ENCODE measurements at places on chromosomes 12 and 14. TPM values are rescaled to one million over a fixed set of nuclear protein-coding genes. Genes with fewer than 3 reads are reported as not detected.
A peak's percentile ranks its signal among the peaks of the same experiment; 100 is the strongest.

The CLEC6A gene
- not detected for total RNA-seq

The MSI1 gene
- not detected for total RNA-seq

The SLC5A8 gene
- not detected for total RNA-seq

- DNase-seq = no peak
Measured at GRCh38 chr12:47102845-47103651, 23.3 kb upstream of the AMIGO2 start.

DNA sequence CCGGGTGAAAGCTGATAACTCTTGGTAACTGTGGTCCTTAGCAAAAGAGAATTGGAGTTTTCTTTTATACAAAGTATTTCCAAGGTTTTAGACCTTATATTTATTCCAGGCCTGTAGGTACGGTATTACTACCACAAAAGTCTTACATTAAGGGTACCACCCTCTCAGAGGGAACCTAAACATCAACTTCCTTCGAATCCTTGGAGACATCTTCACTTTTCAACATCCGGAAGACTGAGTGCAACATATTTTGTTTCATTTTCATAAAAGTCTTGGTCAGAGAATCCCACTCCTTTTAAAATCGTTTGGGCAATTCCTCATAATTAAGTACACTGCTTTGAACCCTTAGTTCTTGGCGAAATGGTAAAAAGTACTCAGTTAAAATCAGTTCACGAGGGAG is 1.2 kb downstream of the CNOT2 start:
- no peak for DNase-seq

GRCh38 chr14:96126783-96127271 is 77.8 kb upstream of the BDKRB2 start:
- DNase-seq = no peak

GRCh38 chr12:109888179-109889020 is 8.1 kb upstream of the GLTP start:
- DNase-seq = peak; percentile 24

GRCh38 chr12:79844693-79845092 is 90.2 kb downstream of the PPP1R12A start:
- DNase-seq = no peak

DNA sequence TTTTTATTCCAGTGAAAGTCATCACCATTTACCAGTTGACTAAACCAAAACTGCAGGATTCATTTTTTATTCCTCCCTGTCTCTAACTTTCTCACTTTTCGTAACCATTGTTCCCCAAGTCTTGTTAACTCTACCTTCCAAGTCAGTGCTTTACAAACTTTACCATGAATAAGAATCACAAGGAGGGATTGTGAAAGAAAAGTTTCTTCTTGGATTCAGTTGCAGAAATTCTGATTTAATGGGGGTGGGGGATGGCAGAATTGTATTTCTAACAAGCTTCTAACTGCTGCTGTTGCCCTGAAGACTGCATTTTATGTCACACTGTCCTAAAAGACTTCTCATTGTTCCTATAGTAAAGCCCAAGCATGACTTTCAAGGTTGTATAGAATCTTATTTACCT is 5.0 kb upstream of the RAB21 start:
- no peak for DNase-seq

DNA sequence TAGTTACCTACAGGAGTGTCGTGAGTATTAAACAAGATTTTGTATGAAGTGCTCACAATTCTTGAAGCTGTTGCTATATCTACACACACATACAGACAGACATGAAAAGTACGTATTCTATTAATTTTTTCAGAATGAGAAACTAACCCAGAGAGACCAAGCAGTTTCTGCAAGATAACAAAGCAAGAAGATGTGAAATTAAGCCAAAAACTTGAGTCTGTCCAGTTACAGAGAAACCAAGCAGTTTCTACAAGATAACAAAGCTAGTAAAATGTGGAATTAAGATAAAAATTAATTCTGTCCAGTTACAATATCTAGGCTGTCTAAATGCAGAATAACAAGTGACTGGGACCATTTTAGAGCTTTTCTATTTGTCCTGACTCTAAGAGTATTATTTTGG is 132.4 kb downstream of the ALG10B start:
- DNase-seq = no peak

DNA sequence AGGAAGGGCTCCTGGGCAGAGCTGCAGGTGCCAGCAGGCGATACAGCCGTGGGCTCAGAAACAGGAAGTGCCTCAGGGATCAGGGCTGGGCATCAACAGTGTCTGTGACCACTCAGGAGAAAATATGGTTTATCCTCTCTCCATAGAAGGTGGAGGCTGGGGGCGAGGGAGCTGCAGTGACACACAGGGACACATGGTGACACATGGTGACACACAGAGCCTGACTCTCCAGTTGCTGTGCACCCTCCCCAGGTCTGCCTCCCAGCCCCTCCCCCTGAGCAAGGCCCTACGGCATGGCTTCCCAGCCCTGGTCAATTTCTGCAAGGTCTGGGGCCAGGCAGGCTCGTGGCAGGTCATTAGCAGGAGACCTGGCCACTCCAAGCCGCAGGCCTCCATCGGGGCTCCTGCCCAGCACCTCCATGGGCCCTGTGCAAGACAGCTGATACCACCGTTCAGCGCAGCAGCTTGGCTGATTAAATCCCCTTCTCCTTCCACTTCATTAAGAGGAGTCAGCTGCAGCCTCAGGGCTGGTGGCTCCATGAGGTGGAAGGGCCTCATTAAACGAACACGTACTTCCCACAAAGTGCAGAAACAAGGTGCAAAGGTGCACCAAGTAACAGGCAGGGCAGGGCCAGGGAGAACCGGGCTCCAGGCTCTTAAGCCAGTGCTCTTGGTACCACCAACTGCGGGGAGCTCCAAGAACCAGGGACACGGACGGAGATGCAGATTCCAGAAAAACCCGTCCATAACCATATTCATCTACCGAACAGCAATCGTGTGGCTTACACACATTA is 60.7 kb downstream of the CCNK start:
- DNase-seq = no peak

DNA sequence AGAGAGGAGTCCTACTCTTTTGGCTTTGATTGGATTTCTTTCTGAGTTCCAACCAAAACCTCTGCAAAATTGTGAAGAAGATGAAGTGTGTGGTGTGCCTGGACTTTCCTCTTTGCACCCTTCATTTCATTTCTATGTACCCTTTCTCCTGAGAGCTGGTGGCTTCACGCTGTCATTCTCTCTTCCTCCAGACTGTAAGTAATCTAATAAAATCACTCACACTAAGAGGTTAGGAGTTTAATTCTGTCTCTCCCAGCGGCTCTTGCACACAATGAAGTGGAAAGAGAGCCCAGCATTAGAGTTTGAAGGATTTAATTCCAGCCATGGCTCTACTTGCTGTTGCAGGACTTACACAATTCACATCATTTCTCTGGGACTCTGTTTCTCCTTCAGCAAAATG is 37.8 kb upstream of the CRADD start:
- no peak for DNase-seq

- no peak for DNase-seq
Measured at GRCh38 chr14:76203086-76204001, 51.6 kb downstream of the GPATCH2L start.

DNA sequence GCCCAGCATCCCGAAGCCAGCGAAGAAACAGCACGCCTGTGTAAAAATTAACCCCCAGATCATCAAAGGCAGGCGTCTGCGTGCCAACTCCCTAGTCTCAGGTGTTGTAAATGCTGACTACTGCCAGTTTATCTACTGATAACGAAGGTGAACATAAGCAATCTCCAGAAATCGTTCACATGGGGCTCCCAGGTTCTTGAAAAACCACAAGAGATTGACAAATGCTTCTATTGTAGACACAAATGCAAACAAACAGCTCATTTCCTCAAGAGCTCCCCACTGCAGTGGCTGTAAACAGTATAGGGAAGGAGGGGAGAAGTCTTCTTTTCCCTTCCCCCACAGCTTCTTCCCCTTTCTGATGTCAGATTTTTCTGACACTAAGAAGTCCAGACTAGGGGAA is 5.3 kb upstream of the PLEKHG3 start:
- DNase-seq = peak; percentile 36

GRCh38 chr14:70045310-70045709 is 143.4 kb downstream of the SLC8A3 start:
- no peak for DNase-seq

DNA sequence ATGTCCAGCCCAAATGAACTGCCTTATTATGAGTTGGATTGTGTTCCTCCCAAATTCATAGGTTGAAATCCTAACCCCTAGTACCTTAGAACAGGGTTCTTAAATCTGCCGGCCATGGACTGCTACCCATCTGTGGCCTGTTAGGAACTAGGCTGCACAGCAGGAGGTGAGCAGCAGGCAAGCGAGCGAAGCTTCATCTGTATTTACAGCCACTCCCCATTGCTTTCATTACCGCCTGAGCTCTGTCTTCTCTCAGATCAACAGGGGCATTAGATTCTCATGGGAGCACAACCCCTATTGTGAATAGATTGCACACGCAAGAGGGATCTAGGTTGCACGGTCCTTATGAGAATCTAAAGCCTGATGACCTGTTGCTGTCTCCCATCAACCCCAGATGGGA is 9.8 kb upstream of the EML5 start:
- DNase-seq = no peak

DNA sequence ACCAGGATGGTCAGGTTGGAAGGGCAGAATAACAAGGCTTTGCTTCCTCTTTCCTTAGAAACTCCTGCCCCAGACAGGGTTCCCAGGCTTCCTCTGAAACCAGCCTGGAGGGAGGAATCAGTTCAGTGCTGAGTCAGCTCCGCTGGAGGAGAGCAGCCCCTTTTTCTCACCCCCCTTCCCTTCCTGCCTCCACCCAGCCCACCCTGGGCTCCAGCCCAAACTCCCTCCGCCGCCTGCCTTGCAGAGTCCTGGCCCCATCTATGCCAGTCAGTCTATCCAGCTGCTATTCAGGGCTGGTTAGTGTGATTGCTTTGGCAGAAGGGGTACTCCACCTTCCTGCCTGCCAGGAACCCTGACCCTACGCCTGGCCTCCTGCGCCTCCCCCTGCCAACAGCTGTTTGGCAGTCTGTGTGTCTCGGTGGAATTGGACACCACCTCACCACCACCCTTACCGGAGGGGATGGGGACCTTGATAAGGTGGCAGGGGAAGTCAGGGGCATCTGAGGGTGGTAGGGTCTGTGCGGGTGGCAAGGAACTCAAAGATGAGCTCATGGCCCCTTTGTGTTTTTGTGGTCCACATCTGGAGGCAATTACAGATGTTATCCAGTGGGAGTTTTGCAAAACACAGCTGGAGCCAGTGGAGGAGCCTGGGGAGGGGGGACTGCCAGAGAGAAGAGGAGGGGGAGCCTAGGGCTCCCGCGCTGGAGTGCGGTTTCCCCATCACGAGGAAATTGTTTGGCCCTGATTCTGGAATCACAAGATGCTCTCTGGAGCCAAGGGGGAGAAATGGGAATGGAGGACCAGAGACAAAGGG is 12.2 kb downstream of the MMP14 start:
- no peak for DNase-seq
